Activated T-helper 17 cell treated with anti-CD3 and anti-CD28 coated beads, Interleukin-2, amount 50 U/mL, for 72 hours (primary cell): ENCODE measurements at places on chromosomes 1 and 21.

- peak; percentile 91 for ATAC-seq
Measured at GRCh38 chr1:100299521-100300222, 33.7 kb downstream of the RTCA start.

GRCh38 chr1:212413902-212414327 lies 771 bp downstream of the PACC1 start:
- ATAC-seq = peak; percentile 28

DNA sequence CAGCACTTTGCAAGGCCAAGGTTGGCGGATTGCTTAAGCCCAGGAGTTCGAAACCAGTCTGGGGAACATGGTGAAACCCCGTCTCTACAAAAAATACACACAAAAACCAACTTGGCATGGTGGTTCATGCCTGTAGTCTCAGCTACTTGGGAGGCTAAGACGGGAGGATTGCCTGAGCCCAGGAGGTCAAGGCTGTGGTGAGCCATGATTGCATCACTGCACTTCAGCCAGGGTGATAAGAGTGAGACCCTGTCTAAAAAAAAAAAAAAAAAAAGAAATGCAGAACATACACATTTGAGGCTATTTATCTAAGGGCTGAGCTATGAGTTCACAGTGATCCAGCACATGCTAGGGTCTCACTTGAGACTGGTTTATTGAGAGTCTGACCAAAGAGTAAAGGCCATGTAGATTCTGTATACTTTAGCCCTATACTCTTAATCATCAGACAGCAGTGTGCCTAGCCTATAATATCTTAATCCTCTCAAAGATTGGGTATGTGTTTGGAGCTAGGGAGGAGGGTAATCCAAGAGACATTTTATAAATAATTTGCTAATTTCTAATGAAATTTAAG lies 23.9 kb downstream of the RNF2 start:
- ATAC-seq = no peak

GRCh38 chr21:25732091-25732760 lies 2.5 kb downstream of the ATP5PF start:
- ATAC-seq = no peak

DNA sequence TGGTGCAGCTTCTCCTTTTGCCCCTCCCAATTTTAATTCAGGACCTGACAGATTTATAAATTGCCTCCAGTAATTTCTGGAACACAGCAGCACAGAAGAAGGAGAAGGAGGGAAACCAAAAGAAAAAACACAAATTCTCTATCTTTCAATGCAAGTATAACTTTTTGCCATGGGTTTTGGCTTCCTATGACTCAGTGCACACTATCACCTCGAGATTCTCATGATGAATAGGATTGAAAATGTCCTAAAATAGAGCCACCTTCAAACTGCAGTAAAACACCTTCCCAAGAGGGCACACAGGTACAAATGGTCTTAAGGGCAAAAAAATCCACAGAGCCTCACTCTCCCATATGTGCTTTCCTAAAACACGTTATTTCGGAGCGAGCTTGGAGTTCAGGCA lies 113.6 kb downstream of the HLCS start:
- peak; percentile 78 for ATAC-seq

DNA sequence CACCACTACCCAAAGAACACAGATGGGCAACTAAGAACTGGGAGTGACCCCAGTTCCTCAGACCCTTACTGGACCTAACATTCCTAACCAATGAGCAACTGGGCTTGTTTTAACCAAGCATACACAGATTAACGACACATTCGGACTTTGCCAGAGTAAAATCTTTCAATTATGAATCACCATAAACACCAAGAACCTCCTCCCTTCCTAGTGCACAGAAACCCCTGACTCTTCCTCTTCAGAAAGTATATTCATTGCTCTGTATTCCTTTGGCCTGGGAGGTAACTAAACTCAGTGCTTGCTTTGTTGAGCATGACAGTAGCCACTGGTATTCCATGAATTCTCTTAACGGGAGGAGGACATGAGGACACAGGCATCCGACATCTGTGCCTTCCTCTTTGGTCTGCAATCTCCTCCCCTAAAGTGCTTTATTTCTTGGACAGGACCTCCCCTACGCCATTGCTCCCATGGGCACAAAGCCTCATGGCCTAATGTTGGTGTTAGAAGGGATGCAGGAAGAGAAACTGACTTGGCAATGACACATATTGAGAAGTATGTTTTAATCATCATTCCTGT lies 42.7 kb downstream of the SEC16B start:
- ATAC-seq = no peak
